ENCODE measurements at places on chromosomes 4 and X. TPM values are rescaled to one million over a fixed set of nuclear protein-coding genes. Genes with fewer than 3 reads are reported as not detected.

The MAGEE1 gene
- 0.65 TPM for total RNA-seq

The RTL9 gene
- 0.38 TPM for total RNA-seq

The SLC9B1 gene
- total RNA-seq: 1.9 TPM

The HELT gene
- total RNA-seq: not detected

The MAGEA9 gene
- total RNA-seq: not detected

The FAT1 gene
- 56.4 TPM for total RNA-seq

The SHISA3 gene
- total RNA-seq: 1.8 TPM

The SLC39A8 gene
- 19.4 TPM for total RNA-seq
